ENCODE measurements at places on chromosomes 5 and 9.

DNA sequence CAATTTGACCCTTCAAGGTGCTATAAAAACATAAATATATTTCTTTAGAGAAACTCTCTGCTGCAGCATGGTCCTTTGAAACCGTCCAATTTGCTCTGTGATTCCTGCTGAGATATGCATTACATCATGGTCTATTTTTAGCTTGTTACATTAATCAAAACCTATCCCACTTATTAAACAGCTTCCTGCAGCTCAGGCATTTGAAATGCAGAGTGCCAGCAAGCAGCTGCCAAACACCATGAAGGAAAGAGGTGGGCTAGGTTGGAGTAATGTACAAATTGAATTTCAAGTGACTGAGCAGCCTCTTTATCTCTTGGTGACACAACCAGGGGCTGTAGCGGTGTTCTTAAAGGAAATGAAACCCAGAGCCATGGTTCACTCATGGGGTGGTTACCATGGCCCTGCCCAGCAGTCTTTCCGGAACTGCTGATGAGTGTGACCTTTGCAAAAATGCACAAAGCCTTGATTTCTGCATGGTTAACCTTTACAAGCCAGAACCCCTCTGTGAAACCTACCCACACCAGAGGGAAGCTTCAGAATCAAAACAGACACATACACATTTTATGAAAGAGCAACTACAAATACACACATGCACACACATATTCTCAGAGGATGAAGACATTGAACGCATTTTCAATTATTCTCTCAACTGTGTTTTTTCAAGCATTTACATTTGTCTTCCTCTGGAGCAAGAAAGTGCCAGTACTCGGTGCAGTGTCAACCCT lies 155.8 kb upstream of the ZNF608 start:
- DNase-seq, result no peak

- DNase-seq, result no peak
Measured at GRCh38 chr5:64685866-64686265, 4.4 kb upstream of the SHISAL2B start.

DNA sequence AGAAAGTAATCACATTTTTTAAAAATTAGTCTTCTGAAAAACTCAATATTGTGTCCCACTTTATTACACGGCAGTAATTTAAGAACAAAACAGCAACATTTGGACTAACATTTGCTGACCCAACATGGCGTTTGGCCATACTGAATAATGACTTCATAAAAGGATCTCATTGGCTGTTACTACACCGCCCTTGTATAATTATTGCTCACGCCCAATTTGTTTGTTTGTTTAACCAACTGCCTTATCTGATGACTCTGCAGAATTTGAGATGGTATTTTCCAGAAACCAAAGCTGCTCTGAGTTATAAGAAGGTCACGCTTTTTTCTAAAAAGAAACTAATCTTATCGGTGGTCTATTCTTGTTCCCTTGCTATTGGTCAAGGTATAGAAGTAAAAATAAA lies 200.2 kb upstream of the TARS1 start:
- DNase-seq, result no peak

DNA sequence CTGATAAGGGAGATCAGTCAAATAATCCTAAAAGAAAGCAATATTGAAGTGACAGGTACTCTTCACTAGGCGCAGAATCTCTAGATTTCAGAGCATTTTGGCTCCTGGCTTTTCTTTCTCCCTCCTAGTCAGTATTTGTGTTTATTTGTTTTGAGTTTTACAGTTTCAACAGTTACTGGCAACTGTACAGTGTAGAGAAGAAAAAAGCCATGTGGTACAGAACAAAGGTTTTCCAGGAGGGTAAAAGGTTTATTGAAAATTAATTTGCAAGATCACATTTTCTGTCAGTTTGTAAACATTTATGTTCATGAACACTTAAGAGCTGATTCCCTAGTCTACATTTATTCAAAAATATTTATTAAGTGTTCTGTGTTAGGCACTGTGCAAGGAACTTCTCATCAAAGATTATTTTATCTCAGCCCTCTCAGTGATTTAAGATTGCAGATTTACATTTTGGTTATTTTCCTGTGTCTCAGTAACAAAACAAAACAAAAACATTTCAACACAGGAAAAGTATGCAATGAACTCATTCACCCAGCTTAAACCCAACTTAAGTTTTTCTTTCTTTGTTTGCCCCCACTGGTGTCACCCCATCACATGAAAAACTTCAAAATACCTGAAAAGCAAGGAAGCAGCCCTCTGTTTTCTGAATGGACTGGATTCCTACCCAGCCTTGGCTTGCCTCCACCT lies 12.9 kb downstream of the MINAR2 start:
- no peak for DNase-seq

- no peak for DNase-seq
Measured at GRCh38 chr5:32708949-32709348, 2.2 kb upstream of the NPR3 start.

GRCh38 chr9:2453701-2454100 lies 167.9 kb upstream of the VLDLR start:
- DNase-seq, result no peak

GRCh38 chr5:36392186-36392585 lies 90.5 kb upstream of the RANBP3L start:
- DNase-seq, result no peak

DNA sequence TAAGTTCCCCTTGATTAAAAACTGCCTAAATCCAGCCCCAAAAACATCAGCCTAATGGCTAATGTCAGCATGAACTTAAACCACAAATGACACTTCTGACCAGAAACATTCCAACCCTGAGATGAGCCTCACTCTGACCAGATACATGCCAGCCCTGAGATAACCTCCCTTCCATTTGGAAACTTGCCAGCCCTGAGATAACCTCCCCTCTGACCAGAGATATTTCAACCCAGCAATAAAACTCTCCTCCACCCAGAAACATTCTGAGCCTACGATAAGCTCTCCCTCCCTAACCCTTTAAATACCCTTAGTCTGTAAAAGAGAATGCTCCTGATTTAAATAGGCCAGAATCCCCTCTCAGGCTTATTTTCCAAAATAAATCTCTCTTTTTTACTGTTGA lies 1035.7 kb upstream of the NUDT12 start:
- DNase-seq, result no peak

- DNase-seq, result no peak
Measured at GRCh38 chr5:74194196-74194595, 446.3 kb downstream of the ENC1 start.

DNA sequence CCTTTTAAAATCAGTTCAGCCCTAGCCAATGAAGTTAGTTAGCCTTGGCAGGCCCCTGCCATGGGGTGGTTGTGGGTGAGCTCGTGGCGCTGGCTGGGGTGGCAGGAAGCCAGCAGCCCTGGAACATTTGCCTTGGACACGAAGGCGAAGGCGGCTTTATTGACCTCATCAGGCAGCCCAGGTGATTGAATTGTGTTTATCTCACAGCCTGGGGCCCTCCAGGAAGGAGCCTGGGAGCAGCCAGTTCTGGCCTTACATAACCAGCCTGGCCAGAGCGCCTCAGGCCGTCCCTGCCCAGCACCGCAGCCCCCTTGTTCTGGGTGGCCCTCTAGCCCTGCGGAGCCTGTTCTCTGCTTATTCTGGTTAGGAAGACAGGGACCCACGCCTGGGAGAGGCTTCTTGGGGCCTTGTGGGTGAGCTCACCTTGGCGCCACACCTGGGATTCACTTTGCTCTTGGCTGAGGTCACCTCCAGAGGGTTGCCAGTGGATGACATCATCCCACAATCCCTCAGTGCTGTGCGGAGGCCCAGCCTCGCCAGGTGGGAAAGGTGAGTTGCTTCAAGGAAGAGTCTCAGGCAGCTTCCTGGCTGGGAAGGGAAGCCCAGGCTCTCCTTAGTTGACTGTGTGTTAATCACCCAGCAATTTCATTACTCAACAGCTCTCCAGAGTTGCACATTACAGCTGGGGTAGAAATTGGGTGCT lies 54.4 kb upstream of the RPL26L1 start:
- no peak for DNase-seq

GRCh38 chr9:31415164-31415563 lies 969.3 kb upstream of the ACO1 start:
- no peak for DNase-seq

DNA sequence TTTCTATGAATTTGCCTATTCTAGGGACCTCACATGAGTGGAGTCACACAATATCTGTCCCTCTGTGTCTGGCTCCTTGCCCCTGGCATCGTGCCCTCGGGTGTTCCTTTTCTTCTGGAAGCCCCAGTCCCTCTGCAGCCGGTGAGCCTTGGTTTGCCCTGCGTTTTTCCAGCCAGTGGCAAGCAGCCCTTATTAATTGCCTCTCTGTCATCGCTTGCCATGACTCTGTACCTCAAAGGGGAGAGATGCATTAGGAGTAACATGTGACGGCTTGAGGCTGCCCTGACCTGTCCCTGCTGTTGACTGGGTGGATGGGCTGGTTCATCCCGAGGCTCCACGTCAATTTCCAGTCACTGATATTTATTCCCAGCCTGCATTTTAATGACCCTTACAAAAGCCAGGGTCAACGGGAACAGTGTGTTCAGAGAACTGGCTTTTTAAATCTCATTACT lies 87.3 kb downstream of the CFAP90 start:
- DNase-seq, result no peak

DNA sequence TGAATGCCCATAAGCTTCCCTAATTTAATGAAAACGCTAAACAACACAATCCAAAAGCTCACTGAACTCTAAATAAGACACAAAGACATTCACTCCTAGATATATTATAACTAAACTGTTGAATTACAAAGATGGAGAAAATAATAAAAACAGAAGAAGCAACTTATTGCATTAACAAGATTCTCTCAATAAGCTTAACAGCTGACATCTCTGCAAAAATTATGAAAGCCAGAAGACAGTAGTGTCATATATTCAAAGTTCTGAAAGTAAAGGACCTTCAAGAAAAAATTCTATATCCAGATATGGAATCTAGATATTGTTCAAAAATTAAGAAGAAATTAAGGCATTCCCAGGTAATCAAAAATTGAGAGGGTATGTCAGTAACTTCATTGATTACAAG lies 957.8 kb upstream of the TYRP1 start:
- DNase-seq, result no peak

GRCh38 chr5:1280177-1281037 lies 14.5 kb downstream of the TERT start:
- DNase-seq, result no peak

Data from CD4-positive, alpha-beta T cell treated with Interleukin-17A for 4 hours (primary cell).